Hindlimb muscle (tissue), 1 donor: ENCODE measurements at places on chromosomes 5 and 9.
A peak's percentile ranks its signal among the peaks of the same experiment; 100 is the strongest.

GRCh38 chr5:93252165-93252564 is 328.9 kb downstream of the NR2F1-AS1 start:
- DNase-seq, result no peak

DNA sequence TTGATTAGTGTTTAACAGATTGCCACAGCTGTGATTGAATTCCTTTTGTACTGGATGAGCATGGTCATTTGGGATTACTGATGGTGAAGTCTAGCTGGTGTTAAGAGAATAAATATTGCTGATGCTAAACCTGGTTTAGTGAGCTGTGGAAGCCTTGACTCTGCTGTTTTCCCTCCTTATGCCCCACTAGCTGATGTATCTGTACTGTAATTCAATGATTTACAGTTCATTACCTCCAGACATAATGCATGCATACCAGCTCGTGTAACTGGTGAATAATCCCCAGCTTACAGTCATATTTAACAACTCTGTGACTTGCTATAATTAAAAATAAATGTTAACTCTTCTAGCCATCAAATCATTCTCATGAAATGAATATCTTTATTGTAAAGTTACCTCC is 1.7 kb upstream of the CMYA5 start:
- no peak for DNase-seq

DNA sequence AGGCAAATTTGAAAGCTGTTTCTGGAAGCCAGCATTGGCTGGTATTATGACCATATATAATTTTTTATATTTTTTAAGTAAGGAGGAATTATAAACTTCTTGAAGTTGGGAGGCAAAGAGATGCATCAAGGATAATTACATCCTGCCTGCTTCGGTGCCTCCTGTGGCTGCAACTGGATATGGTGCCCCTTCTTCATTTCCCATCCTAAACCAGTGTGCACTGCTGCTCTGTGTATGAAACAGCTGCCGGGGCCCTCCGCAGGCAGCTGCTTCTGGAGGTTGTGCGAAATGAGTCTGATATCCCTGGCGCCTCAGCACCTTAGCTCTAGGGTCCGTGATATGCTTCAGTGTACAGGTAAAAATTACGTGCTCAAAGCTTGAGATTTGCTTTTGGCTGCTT is 304.2 kb downstream of the ENC1 start:
- no peak for DNase-seq

DNA sequence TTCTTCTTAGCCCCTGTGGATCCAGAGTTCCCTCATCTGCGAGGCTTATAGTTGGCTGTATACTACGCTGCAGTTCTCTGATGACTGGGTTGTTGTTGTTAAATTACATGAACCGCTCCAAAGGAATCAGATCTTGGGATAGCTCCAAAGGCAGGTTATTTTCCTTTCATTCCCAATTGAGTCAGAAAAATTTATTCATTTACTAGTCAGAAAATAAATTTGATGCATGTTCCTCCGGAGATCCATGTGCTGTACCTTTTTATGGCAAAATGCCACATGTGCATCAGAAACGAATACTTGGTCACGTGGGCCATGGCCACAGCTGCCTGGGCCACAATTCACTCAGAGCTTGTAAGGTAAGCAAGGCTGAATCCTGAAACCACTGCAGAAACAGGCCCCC is 304.0 kb downstream of the NR2F1-AS1 start:
- peak; percentile 4 for DNase-seq

DNA sequence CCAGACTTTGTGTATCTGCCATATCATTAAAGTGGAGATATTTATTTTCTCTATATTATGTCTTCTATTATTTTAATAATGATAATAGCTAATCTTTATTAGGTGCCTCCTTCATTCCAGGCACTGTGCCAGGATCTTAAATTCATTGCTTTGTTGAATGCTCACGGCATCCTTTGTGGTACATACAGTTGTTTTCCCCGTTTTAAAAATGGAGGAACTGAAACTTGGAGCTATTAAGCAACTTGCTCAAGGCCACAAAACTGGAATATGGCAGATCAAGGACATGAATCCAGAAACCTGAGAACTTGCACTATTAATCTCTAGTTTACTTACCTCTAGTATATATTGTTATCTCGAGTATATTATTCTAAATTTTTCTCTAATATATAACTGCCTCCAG is 41.5 kb upstream of the PPP3R2 start:
- no peak for DNase-seq
